Cardiac fibroblast (primary cell): ENCODE measurements at places on chromosomes 3 and 15.

GRCh38 chr3:193237030-193237429 is 4.0 kb upstream of the PLAAT1 start:
- DNase-seq, result no peak

DNA sequence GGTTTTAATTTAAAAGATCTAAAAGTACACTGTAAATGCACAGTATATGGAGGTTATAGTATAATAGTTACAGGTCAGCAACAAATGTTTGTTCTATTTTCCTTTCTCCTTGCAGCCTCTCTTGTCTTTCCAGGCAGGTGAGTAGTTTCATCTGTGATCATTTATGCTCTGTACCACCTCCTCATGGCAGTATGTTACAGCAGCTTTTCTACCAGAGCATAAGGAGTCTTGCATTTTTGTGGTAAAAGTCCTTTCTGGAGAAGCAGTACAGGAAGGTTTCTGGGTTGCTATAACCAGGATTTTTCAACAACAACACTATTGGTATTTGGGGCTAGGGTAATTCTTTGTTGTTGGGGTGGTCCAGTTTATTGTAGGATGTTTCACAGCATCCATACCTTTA is 59.5 kb downstream of the ZNF609 start:
- DNase-seq, result no peak

GRCh38 chr3:164641071-164641470 is 437.2 kb downstream of the SI start:
- DNase-seq, result peak; percentile 47

DNA sequence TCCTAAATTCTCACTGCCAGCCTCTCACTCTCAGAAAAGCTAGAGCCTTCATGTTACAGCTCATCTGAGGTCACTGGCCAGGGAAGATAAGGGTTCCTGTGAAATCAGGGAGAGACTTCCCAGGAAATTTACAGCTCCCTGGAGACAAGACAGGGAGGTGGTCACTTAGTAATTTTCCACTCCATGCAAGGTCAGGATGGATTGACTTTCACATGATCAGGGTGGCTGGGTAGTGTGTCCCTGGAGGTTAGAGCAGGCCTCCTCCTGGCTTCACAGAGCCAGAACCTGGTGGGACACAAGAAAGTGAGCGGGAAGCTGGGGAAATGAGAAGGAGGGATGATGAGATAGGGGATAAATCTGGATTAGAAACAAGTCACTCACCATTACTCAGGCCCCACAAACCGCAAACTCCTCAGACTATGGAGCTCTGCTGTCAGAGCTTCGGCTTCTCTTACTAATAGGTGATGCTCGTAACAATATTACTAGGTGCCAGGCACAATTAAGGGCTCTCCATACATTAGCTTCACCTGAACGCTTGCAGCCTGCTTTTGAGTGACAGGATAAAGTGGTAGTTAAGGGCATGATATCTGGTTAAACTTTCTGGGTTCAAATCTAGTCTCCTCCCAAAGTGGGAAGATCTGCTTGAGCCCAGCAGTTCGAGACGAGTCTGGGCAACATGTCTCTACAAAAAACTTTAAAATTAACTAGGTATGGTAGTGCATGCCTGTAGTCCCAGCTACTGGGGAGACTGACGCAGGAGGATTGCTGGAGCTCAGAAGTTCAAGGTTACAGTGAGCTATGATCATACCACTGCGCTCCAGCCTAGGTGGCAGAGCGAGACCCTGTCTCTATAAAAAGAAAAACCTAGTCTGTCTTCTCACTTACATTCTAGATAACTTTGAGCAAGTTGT is 24.9 kb downstream of the DUOX2 start:
- peak; percentile 13 for DNase-seq

GRCh38 chr15:50758712-50759205 is 6.7 kb downstream of the SPPL2A start:
- DNase-seq, result no peak

GRCh38 chr3:191120447-191121298 is 78.4 kb upstream of the OSTN start:
- DNase-seq, result no peak

- DNase-seq, result no peak
Measured at GRCh38 chr3:84820906-84821305, 137.9 kb upstream of the CADM2 start.

DNA sequence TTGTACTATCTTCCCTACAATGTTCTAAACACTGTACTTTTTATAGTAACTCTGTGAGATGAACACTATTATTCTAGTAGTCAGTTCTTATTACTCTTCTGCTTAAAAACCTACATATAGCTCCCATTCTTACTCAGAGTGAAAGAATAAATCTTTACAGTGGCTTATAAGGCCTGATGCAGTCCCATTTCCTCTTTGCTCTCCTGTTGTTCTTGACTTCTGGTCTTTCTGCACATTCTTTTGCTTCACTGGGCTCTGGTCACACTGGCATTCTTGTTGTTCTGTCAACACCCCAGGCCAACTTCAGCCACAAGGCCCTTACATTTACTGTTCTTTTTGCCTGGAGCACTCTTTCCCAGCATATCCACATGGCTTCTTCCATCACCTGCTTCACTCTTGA is 58.2 kb upstream of the TP63 start:
- DNase-seq, result peak; percentile 20

GRCh38 chr3:184540777-184541681 is 20.6 kb upstream of the EPHB3 start:
- DNase-seq, result peak; percentile 52

GRCh38 chr3:31277582-31277981 is 255.1 kb upstream of the STT3B start:
- DNase-seq, result peak; percentile 33

GRCh38 chr3:124599779-124600693 is 130.2 kb upstream of the UMPS start:
- DNase-seq, result peak; percentile 54

DNA sequence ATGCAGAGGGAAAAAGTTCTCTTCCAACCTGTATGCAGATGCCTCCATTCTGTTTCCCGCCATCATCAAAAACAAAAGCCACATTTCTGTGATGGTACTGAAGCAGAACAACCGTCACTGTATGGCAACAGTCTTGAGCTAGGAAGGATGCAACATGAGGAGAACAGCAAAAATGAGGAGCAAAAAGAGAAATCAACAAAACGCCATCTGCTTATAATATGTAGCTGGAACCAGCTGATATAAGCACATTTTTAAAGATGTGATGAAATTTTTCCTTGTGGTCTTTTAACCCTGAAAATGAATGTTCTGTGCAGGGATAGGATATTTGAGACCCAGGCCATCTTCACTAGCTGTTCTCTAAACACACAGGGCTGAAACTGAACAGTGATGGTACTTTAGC is 287.0 kb downstream of the ZIC4 start:
- DNase-seq, result no peak

- peak; percentile 25 for DNase-seq
Measured at GRCh38 chr3:165254812-165255211, 58.6 kb upstream of the SLITRK3 start.

GRCh38 chr15:55770806-55771205 is 27.9 kb upstream of the PRTG start:
- DNase-seq, result no peak

- DNase-seq, result no peak
Measured at GRCh38 chr15:62147149-62147548, 17.9 kb downstream of the C2CD4B start.

GRCh38 chr15:48811325-48811958 is 573 bp upstream of the CEP152 start:
- no peak for DNase-seq

DNA sequence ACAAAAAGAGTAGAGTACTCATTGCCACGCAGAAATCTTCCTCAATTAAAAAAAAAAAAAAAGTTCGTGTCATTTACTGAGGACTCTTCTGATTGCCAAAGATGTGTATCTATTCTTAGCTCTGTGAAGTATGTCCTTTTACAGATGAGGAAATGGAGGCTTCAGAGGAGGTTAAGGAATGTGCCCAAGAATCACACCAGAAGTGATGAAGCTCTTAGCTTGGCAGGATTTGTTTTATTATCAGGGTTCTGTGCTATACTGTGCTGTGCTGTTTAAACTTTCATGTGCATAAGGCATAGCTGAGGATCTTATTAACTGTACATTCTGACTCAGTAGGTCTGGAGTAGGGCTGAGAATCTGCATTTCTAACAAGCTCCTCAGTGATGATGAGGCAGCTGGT is 665.2 kb upstream of the ADAMTS9 start:
- no peak for DNase-seq

GRCh38 chr3:9625656-9626055 is 23.6 kb upstream of the MTMR14 start:
- no peak for DNase-seq

- peak; percentile 75 for DNase-seq
Measured at GRCh38 chr3:156317462-156318074, 197.2 kb downstream of the KCNAB1 start.

GRCh38 chr3:129745253-129745652 is 138.8 kb upstream of the PLXND1 start:
- peak; percentile 72 for DNase-seq

DNA sequence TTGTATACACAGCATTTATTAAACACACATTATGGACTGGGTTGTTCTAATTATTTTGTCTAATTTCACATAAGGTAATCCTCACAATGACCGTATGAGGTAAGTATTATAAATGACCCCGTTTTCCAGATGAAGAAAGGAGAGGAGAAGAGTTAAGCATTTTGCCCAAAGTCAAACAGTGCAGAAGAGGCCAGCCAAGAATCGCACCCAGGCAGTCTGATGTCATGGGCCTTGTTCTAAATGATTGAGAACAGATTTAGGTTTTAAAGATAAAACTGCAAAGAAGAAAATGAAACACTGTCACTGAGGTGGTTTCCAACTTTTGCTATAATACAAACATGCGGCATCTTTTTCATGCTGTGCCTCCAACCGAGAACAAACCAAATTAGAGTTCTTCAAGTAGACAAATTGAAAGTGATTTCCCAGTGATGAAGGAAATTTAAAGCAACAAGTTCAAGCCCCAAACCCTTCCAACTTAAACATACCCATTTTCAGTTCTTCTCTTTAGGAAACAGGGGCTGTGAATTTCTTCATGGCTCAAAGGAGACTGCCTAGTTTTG is 155.3 kb downstream of the THRB start:
- no peak for DNase-seq

DNA sequence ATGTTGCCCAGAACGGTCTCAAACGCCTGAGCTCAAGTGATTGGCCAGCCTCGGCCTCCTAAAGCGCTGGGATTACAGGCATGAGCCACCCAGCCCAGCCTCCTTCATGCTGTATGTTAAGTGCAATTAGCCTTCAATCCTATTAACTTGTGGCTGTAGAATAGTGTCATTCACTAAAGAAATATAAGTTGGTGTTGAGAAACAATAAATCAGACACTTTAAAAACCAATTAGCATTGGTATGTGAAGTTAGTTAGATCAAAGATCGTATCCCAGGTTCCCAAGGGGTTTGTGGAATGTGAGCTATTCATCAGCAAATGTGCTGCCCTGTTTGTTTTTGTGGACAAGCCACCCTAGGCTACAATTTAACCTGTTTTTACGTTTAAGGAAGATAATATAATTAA is 11.0 kb upstream of the PIK3CB start:
- DNase-seq, result no peak

DNA sequence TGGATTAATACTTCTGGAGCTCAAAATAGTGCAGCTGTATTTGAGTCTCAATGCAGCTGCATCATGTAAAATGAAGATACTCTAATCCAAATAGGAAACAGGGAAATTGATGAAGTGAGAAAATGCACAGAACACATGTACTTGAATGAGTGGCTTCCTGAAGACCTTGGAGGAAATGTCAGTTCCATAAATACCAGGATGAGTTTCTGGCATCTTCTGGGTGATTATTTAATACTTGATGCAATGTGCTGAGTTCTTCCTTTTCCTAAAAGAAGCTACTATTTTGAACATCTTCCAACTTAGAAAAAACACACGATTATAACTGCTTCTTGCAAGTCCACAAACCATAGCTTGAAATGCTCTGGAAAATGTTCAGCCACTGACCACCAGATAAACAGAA is 162.8 kb downstream of the SLC9A9 start:
- DNase-seq, result peak; percentile 10

- peak; percentile 57 for DNase-seq
Measured at GRCh38 chr3:101689286-101689685, 2.8 kb upstream of the RPL24 start.

DNA sequence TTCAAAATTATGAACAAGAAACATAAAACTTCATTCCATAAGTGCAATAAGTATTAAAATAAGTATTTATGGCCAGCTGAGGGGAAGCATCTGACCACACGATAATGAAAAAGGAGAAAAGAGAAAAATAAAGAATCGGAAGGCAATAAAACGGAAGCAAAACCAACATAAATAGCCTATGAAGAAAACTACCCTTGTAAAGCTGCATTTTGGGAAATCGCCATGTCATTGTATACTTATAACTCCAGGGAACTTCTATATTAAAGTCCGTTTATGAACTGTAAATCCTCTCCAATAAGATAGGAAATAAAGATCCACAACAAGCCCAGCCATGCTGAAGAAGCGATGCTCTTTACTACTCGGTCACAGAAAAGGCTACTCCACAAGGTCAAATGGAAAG is 47.7 kb downstream of the MORC1 start:
- DNase-seq, result no peak

GRCh38 chr3:105232553-105232952 is 134.2 kb upstream of the ALCAM start:
- peak; percentile 5 for DNase-seq

DNA sequence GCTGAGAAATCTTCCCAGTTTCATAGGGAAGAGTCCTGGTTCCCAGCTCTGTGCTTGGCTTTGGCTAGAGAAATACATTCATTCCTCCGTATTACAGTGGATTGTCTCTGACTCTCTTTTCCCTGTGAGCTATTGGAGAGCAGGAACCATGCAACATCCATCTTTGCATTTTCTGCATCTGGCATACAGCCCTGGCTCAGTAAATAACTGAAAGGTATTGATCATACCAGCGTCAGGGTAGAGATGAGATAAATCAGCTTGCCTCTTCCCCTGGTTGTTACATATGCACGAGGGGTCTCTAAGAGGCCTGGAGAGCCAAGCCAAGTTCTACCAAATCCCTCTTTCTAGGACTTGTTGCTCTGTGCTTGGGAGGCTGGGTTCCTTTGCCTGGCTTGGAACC is 35.2 kb downstream of the FOXB1 start:
- no peak for DNase-seq

GRCh38 chr3:40397912-40398311 is 10.9 kb downstream of the ENTPD3 start:
- DNase-seq, result no peak

- DNase-seq, result no peak
Measured at GRCh38 chr15:54884312-54884711, 312.4 kb downstream of the RSL24D1 start.

DNA sequence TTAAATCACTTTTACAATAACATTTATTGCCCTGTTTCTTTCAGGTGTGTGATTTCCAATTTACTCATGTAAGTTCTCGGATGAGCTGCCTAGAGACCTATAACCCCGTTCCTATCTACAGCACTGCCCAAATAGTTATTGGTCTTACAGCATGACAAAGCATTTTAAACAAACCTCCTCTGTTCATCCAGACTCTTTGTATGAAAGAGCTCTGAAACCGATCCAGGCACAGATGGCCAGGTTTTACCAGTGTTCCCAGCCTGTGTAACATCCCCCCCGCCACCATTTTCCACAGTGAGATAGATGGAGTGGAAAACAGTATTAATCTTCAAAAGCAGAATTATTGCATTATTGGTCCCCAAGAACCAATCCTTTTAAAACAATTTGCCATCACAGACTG is 59.0 kb upstream of the SPTSSB start:
- no peak for DNase-seq
